Neural crest cell (in vitro differentiated cells): ENCODE measurements at places on chromosomes 16 and 17. TPM values are rescaled to one million over a fixed set of nuclear protein-coding genes. Genes with fewer than 3 reads are reported as not detected.

ZFP3 gene
- total RNA-seq, result 0.11 and 0.12 TPM in 2 replicates

DYNLRB2 gene
- total RNA-seq, result not detected in 2 replicates

UNKL gene
- total RNA-seq, result 18.6 and 26.2 TPM in 2 replicates

C16orf96 gene
- 0.30 and 0.32 TPM in 2 replicates for total RNA-seq

ACSM2A gene
- not detected in 2 replicates for total RNA-seq

TBCD gene
- total RNA-seq, result 155 and 166 TPM in 2 replicates

SCPEP1 gene
- total RNA-seq, result 24.6 and 26.9 TPM in 2 replicates

GAST gene
- total RNA-seq, result not detected in 2 replicates

HSD17B2 gene
- total RNA-seq, result not detected in 2 replicates

NOG gene
- 0.50 and 0.65 TPM in 2 replicates for total RNA-seq

MYO19 gene
- total RNA-seq, result 101 and 104 TPM in 2 replicates

NCOR1 gene
- 129 and 136 TPM in 2 replicates for total RNA-seq

PIK3R5 gene
- total RNA-seq, result 0.52 and 1.4 TPM in 2 replicates

TEX19 gene
- total RNA-seq, result 0.20 and 0.23 TPM in 2 replicates

TMED6 gene
- total RNA-seq, result 0.56 and 0.82 TPM in 2 replicates

SGSH gene
- total RNA-seq, result 31.8 and 32.8 TPM in 2 replicates

GAN gene
- total RNA-seq, result 16.1 and 18.6 TPM in 2 replicates

PKMYT1 gene
- total RNA-seq, result 80.1 and 82.2 TPM in 2 replicates

LGALS9B gene
- total RNA-seq, result not detected in 2 replicates
